ENCODE measurements at places on chromosomes 1 and 21.
A peak's percentile ranks its signal among the peaks of the same experiment; 100 is the strongest.

- DNase-seq: peak; percentile 19
Observed at GRCh38 chr21:44487831-44488230, 32.5 kb downstream of the LRRC3 start.

- DNase-seq: no peak
Observed at GRCh38 chr1:48683839-48684238, 92.9 kb downstream of the BEND5 start.

DNA sequence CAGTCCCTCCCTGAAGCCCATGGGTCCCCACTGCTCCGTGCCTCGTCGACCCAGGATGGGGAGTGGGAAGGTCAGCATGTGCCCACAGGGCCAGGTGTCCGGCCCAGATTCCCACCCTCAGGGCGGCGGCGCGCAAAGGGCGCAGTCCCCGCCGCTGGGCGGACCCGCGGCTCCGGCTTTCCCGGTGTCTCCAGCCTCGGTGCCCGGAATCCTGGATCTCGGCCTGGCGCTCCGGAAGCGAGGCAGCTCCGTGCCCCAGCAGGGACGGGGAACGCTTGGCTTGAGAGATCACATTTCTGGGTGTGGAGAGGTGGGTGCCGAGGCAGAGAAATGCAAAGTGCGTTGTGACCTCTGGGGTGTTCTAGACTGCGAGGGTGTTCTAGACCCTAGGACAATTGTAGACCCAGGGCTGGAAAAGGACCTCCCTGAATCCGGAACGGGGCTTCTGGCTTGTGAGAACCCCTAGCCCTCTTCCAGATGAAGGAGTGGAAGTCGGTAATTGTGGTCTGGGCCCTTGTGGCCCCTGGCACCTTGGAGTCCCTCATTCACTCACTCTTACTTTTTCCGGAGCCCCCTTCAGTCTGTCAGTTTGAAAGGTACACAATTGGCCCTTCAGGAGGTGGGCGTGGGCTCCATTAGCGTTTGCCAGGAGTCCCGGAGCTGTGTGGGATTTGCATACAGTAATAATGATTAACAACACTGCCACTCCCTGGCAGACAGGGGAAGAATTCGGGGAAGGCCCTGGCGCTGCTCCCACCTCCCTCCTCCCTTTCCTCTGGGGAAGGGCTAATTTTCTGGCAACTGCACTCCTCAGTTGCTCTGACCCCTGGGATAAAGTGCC is 1.6 kb upstream of the KCND3 start:
- DNase-seq: no peak

- no peak for DNase-seq
Observed at GRCh38 chr1:5664081-5664768, 328.0 kb downstream of the NPHP4 start.

GRCh38 chr21:35081861-35082260 is 32.8 kb upstream of the RUNX1 start:
- DNase-seq: no peak

DNA sequence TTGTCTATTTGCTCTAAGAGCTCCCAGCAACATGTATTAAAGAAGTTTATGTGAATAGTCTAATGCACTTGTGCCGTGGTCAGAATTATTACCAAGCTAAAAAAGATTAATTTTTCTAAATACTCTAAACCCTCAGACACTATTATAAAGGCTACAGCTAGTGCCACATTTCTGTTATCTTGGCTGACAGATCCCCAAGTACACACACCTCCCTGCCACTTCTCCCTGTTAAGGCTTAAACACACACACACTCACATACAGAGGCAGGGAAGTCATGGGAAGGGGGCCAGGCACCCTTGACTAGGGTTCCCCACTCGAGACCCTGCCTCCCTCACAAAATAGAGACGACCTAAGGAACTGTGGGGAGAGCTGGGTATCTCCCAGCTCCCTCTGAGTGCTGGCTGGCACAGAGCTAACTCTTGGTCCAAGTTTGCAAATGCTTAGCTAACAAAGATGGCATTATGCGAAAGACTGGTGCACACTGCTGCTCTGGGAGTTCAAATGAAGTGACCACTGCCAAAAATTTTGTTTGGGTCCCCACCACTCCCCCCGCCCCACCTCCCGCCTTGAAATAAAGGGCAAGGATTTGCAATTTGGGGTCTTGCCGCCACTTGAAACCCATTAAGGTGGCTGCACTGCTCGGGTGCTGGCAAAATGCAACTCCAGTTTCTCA is 9.8 kb downstream of the SSBP3 start:
- DNase-seq: no peak

GRCh38 chr1:167489571-167490340 is 28.6 kb downstream of the CD247 start:
- no peak for DNase-seq

DNA sequence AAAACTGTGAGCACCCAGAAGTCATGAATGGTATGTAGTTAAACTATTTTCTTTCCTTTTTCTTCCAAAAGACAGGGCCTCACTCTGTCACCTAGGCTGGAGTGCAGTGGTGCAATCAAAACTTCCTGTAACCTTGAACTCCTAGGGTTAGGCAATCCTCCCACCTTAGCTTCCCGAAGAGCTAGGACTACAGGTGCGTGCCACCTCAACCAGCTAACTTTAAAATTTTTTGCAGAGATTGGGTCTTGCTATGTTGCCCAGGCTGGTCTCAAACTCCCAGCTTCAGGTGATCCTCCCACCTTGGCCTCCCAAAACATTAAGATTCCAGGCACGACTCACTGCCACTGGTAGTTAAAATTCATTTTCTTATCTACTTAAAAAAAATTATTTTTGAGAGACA is 62.5 kb downstream of the GATAD2B start:
- DNase-seq: no peak

GRCh38 chr1:244957525-244957924 is 93.2 kb upstream of the HNRNPU start:
- no peak for DNase-seq

DNA sequence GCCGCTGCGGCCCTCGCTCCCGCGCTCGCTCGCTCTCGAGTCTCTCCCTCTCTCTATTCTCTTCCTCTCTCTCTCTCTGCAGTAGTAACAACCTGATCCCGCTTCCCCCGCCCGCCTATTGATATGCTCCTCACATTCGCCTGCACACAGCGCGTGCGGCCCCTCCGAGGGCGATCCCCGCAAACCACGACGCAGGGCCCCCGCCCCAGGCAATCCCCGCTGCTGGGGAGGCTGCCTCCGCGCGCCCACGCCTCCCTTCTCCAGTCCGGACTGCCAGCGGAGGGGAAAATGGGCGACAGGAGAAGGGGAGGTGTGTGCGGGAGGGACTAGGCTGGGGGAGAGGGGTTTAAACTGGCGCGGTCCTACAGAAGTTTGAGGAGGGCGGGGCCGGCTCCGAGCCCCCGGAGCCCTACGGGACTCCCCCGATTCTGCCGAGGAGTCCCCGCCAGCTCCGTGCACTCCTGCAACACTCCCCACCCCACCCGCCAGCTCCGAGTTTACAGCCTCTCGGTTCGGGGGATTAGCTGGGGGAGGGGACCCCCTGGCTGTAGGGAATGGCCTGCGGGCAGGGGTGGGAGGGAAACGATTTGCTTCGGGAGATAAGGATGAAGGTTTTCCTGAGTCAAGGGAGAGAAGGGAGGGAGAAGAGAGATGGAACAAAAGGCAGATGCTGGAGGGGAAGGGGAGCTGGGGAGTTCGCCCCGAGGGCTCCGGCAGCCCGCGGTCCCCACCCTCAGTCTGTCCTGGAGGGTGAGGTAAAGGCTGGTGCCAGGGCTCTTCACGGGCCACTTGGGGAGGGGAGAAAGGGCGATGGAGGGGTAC is 66.6 kb downstream of the SYT2 start:
- no peak for DNase-seq

DNA sequence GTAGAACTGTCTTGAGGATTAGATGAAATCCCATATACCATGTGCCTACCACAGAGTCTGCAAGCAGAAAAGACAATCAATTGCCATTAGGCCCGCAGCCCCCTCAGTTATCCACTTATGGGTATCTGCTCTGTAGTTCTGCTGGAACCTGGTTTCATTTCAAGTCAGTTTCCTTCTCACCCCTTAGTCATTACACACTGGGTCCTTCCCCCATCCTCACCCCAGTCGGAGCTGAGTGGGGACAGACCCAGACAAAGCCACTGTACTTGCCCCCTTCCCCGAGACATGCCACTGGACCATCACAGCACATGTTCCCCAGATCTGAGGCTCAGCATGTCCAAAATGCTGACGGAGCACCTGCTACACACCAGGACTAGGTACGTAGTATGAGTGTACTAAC is 21.2 kb downstream of the PGLYRP3 start:
- DNase-seq: no peak

GRCh38 chr1:186511761-186512637 is 51.1 kb upstream of the PDC start:
- no peak for DNase-seq

DNA sequence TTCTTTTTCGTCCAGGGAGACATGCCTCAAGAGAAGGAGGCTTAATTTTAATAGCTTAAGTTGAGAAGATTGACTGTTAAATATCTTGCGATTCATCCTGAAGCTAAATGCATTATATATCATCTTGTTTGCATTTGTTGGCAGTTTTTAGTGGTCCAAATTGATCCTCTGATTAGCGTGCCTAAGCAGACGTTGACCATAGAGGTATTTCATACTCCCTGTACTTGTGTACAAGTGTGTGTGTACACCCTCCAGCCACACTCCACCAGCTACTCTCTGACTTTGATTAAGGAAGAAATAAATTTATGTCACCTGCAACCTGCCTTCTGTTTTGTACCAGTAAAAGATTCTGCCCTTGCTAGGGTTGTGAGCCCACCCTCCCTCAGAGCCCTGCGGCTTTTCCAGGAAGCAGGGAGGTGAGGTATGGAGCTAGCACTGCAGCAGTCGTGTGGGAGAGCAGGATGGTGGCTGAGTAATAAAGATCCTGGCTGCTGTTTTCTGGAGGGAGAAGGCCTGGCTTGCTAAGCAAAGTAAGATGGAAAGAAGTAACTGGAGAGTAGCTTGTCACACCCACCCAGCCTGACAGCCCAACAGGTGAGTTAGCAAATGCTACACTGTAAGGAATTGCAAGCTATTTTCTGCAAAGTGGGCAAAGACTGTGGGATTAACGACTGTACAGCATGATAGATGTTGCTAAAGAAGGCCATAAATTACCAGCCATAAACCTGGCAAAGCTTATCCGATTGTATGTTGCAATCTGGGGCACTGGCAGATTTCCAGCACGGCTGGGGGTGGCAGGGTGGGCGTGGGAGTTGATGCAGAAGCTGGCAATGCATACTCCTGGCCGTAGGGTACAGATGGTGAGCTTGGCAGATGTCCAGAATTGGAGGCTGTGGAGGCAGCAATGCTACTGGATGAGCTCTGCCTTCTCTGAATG is 170.2 kb downstream of the TNR start:
- no peak for DNase-seq

GRCh38 chr1:178682886-178683285 is 42.2 kb upstream of the RALGPS2 start:
- DNase-seq: no peak

- no peak for DNase-seq
Observed at GRCh38 chr21:41207401-41208375, 39.7 kb downstream of the BACE2 start.

GRCh38 chr1:74571891-74572290 is 59.5 kb upstream of the LRRC53 start:
- DNase-seq: no peak

- no peak for DNase-seq
Observed at GRCh38 chr1:200487650-200488049, 77.8 kb upstream of the ZNF281 start.

DNA sequence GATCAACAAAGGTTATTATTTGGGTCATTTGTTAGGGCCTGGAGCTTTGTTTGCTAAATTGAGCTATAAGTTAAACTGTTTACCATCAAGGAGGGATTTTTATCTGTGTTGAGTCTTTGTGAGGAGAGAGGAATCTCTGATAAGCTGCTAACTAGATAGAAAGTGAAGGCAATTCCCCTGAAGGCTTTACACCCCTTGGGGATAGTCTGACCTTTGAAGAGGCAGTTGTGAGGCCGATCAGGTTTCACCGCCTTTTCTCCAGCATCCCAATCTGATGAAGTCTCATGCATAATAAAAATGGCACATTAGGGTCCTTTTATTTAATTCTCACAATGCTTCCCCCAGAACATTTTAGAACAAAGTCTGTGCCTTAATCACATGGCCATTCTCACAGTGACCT is 21.8 kb downstream of the C1orf21 start:
- no peak for DNase-seq

DNA sequence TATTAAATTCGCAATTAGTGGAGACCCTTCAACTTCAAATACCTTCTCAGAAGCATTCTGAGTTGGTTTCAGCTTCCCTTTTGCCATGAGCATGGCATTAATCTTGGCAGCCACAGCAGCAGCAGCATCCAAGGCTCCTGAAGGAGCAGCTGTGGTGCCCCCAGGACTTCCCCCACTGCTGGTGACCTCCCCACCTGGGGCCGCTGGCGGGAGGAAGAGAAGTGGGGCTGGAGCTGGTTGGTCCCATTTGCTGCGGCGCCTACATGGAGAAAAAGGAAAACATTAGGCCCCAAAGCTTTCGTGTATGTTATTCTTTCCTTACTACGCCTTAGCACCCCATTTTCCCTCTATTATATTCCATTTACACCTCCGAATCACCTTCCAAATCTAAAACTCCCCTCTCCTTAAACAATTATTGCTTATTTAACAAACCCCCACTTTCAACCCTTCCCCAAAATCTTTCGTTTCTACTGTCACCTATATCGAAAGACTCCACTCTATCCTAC is 569 bp downstream of the KHDC4 start:
- DNase-seq: no peak

DNA sequence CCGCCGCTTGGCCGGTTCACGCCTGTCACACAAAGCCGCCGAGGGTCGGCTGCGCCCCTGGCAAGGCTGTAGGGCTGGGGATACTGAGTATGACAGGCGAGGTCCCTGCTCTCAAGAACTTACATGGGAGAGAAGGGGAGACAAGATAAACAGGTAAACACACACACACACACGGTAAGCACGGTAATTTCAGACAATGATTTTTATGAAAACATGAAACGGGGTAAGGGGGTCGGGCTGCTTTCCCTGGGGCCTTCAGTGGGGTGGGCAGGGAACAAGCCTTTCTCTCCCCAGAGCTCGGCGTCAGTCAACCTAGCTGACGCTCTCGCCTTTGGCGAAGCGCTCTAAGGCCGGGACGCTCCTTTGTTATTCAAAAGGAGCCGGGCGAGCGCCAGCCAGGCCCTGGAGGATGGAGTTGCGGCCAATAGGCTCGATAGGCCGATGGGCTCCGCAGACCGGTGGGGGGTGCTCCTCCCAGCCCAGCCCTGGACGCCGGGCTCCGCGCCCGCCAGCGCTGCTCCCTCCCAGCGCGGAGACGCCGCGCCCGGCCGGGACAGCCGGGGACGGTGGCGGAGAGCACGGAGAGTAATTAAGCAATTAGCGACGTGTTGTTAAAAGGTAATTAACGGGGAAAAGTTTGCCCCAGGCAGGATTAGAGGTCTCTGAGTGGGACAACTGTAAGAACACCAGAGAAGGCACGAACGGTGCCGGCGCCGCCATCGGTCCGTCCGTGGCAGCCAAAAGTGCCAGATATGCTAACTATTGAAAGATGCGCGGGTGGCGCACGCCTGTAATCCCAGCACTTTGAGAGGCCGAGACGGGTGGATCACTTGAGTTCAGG is 950 bp upstream of the INKA2 start:
- no peak for DNase-seq
